ENCODE measurements at places on chromosomes 3 and 15.

DNA sequence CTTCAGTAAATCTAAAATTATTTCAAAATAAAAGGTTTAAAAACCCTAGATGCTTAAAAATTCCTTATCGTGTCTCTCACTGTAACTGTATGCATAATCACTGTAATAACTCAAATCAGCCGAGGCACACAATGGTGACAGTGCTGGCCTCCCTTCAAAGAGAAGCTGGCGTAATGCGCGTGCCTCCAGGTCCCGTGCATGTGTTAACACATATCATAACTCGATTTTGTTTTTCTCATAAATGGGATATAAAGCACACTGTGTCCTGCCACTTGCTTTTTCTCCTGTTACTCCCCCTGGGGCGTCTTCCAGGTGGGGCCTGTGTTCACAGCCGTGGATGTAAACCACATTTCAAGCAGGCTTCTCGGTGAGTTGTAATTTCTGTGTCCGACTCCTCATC is 56.0 kb downstream of the TPRA1 start:
- DNase-seq: no peak

- DNase-seq: no peak
These were observed 64.2 kb downstream of the TBC1D5 start for GRCh38 chr3:17678116-17678741.

- DNase-seq: peak; percentile 47
These were observed 130.2 kb downstream of the CHSY1 start for GRCh38 chr15:101121511-101122090.

DNA sequence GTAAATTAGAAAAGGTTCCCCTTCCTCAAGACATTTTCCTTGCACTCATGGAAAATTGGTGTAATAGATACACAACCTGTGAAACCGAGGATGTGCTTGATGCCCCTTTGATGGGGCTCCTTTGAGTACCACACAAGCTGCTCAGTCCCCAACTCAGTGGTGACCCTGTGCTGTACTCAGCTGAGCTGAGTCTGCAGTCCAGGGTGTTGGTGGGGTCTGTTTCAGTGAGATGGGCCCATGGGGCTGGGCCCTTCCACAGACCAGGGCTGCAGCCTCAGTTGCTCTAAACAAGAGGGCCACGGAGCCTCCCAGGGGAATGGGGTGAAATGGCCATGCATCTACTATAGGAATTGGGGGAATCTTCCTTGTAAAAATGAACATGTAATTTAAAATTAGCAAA is 39.3 kb downstream of the KY start:
- no peak for DNase-seq

GRCh38 chr15:60301024-60301423 is 96.8 kb downstream of the ANXA2 start:
- no peak for DNase-seq

GRCh38 chr15:73694419-73694818 is 10.2 kb downstream of the CD276 start:
- DNase-seq: no peak

DNA sequence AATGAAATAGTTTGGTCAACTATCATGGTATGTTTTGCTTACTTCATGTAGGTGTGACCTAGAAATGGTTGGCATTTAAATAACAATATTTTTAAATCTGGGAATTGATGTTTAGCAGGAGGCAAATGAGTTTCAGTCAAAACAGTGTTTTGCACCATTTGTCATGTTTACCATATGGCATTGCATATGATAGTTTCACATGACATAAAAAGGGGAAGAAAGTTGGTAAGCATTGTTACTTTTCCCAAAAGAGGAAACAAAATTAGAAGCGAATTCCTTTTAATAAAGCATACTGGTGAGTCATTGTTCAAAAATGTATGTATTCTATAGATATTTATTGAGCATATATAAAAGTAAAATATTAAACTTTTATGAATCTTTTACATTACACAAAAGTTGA is 2.3 kb downstream of the RNF13 start:
- no peak for DNase-seq

DNA sequence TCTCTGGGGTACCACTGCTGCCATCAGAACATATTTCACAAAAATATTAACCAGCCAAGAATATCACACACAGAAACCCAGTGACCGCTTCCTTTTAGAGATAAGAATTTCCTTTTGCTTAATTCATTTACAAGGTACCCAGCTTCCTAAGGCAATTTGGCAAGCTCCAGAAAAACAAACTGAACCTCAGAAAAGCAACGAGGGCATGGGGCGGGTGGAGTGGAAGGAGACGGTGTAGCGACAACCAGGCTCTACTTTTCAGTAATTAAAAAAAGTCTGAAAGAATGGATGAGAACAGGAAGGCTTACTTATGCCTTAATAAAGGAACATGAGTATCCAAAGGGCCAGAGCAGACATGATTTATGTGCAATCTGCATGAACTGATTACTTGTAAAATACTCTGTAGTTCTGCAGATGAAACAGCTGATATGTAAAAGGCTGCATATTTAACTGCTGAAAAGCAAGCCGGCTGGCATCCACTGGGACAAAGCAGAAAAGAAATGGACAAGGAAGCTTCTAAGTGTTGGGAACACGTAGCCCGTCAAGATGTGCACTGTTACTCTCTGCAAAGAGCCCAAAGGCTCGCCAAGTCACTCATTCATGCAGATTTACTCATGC is 18.6 kb downstream of the RFTN1 start:
- no peak for DNase-seq

- no peak for DNase-seq
These were observed 78.6 kb downstream of the MAGI1 start for GRCh38 chr3:65960087-65960486.

- DNase-seq: no peak
These were observed 82.4 kb upstream of the HERC1 start for GRCh38 chr15:63915873-63916771.

GRCh38 chr3:183490211-183490601 is 61.8 kb upstream of the MCF2L2 start:
- DNase-seq: no peak

GRCh38 chr3:62723166-62723913 is 151.9 kb downstream of the CADPS start:
- DNase-seq: no peak

- DNase-seq: no peak
These were observed 10.4 kb downstream of the KBTBD12 start for GRCh38 chr3:127925384-127925783.

- DNase-seq: no peak
These were observed 530.7 kb downstream of the EPHB1 start for GRCh38 chr3:135325726-135326235.

DNA sequence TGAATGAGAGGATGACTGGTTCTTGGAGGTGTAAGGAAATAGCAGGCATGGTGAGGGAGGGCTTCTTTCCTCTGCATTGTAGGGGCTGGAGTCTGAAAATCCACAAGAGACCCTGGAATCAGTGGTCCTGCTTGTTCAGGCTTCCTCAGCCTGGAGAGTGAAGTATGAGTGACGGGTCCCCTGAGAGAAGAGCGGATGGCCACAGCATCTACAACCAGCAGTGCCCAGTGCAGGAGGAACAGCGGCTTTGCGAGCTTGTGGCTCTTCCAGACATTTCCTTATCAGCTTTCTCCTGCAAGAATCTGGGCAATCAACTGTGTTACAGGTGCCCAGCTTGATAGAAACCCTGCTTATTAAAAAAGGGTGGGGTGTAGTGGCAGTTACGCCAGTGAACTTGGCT is 97.0 kb upstream of the HES1 start:
- no peak for DNase-seq
